ENCODE measurements at places on chromosomes 4 and X.
A peak's percentile ranks its signal among the peaks of the same experiment; 100 is the strongest.

DNA sequence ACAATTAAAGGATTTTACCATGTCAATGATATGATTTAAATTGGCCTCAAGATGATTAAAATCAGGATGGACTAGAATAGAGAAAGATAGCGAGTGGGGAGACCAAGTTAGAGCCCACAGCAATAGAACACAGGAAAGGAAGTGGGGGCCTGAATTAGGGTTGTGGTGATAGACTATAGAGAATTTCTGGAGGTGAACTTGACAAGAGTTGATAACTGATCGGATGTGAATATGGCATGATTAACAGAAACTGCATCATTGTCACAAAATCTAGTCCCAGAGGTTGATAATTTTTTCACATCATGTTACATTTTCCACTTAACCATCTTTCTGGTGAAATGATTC lies 26.3 kb upstream of the TRPC3 start:
- DNase-seq, result no peak

DNA sequence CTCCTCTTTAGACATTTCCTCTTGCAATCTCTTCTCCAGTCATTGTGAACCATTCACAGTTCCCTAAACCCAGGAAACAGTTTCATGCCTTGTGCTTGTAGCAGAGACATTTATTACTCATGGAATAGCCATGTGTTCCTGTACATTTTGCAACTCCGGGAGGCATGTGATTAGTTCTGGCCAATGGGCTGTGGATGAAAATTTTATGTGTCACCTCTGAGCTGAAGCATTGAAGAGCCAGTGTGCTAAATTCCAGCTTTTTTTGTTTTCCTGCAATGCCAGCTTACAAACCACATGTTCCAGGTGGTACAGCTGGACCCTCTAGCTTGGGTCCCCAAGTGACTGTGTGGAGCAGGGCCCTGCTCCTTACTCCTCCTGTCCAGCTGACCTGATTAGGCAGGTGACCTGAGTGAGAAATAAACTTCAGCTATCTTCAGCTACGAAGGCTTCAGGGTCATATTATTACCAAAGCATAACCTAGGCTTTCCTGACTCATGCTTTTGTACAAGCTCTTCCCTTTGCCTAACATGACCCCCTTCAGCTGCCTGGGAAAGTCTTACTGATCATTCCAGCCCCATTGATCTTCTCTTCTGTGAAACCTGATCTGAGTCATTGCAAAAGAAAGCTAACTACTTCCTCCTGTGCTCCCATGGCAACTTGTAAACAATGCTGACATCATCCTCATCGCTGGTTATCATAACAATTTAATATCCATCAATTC lies 200.4 kb downstream of the PTTG2 start:
- peak; percentile 77 for DNase-seq

GRCh38 chr4:8554555-8555100 lies 25.6 kb upstream of the GPR78 start:
- no peak for DNase-seq

DNA sequence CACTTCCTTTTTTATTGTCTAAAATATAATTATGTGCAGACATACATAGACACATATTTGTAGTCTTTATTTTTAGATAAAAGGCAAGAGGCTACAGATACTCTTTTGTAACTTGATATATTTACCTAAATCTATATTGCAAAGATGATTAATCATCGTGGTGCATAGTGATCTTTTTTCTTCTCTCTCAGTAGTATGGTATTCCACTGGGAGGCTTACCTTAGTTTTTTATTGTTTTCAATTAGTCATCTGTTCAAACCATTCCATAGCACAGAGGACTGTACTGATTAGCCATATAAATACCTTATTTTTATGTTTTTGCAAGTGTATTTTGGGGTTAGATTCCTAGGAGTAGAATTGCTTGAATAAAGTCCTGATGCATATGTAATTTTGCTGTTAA lies 619.7 kb downstream of the GRXCR1 start:
- DNase-seq, result no peak

- no peak for DNase-seq
Observed at GRCh38 chr4:114783215-114783595, 184.6 kb downstream of the UGT8 start.

GRCh38 chr4:110055158-110055768 lies 142.6 kb downstream of the EGF start:
- DNase-seq, result no peak

DNA sequence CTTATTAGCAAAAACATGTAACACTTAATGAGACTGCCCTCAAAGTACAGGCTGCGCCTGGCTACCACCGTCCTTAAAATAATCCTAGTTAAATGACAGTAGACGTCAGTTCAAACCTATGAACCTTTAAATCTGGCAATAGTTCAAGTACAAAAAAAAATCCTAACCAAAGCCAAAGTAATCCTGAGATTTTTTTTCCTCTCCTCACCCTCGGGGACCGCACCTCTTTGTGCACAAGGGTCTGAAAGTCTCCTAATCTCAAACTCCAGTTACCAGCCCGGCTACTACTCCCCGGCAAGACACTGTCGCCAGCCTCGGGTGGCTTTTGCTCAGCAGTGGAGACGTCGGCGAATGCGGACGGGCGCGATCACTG lies 439 bp downstream of the SEC31A start:
- DNase-seq, result no peak

DNA sequence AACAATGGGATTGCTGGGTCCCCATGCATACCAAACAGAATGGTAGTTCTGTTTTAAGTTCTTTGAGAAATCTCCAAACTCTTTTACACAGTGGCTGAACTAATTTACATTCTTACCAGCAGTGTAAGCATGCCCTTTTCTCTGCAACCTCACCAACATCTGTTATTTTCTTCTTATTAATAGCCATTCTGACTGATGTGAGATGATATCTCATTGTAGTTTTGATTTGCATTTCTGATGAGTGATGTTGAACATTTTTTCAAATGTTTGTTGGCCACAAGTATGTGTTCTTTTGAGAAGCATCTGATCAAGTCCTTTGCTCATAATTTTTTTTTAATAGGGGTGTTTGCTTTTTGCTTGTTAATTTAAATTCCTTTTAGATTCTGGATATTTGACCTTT lies 41.2 kb upstream of the ZMAT1 start:
- DNase-seq, result no peak

DNA sequence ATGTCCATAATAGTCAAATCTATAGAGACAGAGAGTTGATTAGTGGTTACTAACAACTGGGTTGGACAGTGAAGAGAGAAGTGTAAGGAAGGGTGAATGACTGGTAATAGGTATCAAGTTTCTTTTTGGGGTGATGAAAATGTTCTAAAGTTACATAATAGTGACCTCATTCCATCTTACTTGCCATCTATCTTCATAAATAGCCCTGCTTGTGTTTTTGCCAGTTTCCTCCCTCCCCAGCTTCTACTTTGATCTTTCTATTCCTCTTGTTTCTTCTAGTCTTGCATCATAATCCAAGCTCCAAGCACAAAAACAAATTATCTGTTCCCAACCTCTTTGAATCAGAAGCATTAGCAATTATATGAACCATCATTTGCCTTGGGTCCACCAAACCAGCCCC lies 40.2 kb upstream of the TET2 start:
- DNase-seq, result no peak
